HT1080 (cell line): ENCODE measurements at places on chromosomes 12 and 14. TPM values are rescaled to one million over a fixed set of nuclear protein-coding genes. Genes with fewer than 3 reads are reported as not detected.

DCAF4 gene
- 9.5 and 19.3 TPM in 2 replicates for total RNA-seq

DNA sequence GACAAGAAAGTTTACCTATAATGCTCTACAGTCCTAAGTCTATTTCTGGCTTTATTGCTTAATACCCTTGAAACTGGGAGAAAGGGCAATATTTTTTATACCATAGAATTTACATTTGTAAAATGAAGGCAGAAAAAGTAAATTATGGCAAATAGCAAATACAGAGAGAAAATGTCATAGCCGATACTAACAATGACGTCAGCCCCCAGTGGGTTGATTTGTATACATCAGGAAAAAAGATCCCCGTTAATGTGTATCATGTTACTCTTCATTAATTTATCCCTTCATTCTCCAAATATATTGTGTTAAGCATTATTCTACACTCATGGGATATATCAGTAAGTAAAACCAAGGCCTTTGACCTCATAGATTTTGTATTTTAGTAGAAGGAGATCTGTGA lies 445.1 kb upstream of the SYT1 start:
- no peak for DNase-seq

EFS gene
- total RNA-seq = not detected in 2 replicates

ADGRD1 gene
- 0.03 TPM in 1 of 2 replicates, not detected in the other for total RNA-seq

DNA sequence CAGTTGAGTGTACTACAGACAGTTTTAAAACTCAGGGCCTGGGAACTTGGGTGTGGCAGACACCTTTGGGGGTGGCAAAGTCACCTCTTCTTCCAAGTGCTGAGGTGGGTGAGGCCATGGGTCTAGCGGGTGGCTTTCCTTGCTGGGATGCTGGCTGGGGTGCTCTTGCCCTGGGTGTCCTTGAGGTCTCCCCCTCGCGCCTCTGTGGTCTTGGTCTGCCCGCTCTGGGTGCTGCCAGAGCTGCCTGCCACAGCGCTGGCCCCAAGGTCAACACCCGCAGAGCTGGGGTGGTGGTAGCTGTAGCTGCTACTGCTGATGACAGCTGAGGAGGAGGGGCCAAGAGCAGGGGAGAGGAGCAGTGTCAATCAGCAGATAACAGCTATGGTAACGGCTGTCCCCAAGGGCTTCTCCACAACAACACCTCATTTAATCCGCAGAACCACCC lies 6.8 kb downstream of the KRT74 start:
- no peak for DNase-seq

- no peak for DNase-seq
Observed at GRCh38 chr12:10012630-10013330, 2.4 kb downstream of the CLEC12B start.

HNF1A gene
- total RNA-seq = not detected in 2 replicates

PCED1B gene
- 0.24 and 0.50 TPM in 2 replicates for total RNA-seq
